Activated CD4-positive, alpha-beta T cell treated with anti-CD3 and anti-CD28 coated beads, Interleukin-10, Interleukin-2, amounts not matched to agents 100 ng/mL and 50 ng/mL, durations not matched to agents 16 hours and 8 hours (primary cell): ENCODE measurements at places on chromosomes 4 and X.

DNA sequence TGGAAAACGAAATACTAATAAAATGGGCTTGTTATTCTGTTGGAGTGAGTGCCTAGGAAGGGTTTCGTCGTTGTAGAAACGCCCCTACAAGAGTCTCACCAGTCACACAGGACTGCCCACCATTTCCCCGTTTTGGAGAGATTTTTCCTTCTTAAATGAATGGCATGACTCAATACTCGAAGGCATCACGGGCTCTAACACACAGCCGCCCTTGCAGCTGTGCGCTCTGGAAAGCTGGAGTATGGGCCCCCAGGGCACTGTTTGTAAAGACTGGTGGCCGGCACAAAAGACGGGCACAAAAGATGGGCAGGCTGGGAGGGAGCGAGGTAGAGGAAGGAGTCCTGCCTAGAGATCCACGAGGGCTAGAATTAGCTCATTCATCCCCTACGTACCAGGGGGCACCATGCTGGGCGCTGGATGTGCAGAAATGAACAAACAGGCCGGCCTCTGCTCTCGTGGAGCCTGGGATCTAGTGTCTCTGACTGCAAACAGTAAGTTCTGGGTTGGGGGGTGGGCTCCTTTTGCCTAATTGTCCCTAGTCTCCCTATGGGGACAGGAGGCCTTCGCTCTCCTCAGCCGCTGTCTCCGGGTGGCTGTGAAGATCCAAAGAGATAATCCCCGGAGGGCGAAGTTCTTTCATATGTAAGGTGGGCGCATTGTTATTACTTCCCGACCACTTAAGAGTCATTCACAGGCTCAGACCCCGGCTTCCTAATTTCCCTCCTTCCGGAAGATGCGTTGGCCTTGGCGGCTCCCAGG lies 1.0 kb upstream of the SFRP2 start:
- no peak for DNase-seq

DNA sequence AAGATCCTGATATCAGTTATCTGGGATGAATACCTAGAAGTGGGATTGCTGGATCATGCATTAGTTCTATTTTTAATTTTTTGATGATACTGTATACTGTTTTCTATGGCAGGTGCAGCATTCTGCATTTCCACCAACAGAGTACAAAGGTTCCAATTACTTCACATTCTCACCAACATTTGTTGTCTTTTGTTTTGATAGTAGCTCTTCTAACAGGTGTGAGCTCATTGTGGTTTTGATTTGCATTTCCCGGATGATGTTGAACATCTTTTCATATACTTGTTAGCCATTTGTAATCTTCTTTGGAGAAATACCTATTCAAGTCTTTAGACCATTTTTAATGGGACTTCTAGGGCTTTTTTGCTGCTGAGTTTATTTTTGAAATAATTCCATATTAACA lies 139.2 kb upstream of the AMOT start:
- DNase-seq, result no peak

DNA sequence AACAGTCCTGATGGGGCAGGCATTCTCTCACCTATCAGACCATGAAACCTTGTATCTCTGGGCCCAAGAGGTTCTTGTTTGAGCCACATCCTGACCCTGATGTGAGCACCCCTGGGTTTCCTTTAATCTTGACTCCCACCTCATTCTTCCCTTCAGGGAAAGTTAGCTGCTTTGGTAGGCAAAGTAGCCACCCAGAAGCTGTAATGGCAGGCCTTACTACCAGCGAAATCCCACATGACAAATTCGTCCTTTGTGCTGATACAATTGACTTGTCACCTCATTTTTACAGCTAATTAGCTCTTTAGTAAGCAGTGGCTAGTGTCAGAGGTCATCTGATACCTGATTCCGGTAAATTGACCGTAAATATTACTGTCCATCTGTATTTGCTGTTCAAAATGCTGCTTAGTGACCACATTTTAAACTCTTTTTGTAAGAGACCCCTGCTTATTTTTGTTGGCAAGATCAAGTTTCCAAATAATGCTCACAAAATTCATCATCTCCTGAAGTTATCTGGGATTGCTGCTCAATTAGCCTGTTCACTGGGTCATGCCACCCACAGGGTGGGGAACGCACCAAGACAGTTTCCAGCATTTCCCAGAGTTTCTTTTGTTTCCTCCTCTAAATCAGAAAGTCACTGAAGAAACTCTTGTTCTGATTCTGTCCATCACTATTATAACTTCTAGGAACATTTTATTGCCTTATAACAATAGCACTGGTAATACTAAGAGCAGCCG lies 329.7 kb downstream of the GPAT3 start:
- no peak for DNase-seq

DNA sequence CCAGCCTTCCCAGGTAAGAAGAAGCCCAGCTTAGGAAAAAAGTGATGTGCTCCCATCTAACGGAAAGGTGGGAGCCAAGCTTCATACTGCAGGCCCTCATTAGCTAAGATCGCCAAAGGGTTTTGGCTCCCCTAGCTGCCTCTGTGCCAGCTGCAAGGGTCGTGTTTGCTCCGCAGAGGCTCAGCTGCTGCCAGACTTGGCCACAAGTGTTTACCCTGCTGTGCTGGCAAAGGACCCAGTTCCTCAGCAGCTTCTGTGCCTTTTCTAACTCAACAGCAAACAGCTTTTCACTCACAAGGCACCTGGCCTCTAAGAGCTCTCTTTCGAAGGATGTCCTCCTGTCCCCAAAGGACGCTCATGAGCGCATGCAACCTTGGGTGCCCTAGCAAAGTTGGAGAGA lies 12.2 kb upstream of the VMA21 start:
- no peak for DNase-seq

GRCh38 chrX:14948691-14949090 lies 75.5 kb downstream of the MOSPD2 start:
- DNase-seq, result no peak

- no peak for DNase-seq
Measured at GRCh38 chr4:38084877-38085711, 124.9 kb downstream of the PTTG2 start.

DNA sequence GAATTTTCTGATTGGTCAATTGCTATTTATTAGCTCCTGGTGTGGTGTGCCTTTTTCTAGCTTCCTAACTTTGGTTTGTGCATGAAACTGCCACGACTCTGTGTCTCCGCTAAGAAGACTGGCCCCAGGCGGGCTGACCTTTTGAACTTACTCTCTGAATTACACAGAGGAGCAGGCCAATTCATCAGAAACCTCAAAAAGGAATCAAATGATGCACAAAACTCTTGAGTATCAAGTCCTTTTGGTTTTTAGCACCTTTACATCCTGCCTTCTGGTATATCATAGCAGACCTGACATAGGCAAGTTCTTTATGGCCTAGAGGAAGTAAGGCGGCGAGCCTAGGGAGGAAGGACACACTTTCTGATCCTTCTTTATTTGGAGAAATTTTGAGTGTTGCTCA lies 17.6 kb downstream of the TKTL1 start:
- DNase-seq, result peak; percentile 64

DNA sequence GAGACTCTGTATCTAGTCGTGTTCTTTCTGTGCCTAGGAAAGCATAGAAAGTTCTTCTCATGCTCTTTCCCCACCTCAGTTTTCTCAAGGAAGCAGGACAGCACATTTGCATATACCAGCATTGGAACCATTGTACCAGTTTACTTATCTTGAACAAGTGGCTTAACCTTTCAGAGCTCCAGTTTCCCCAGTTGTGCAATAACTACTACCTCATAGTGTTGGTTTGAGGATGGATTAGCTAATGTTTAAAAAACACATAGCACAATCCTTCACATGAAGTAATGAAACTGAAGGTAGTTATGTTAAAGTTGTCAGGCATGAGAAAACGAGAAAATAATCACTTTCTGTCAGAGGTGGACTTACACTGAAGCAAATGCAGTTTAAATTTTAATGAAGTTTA lies 92.2 kb upstream of the H2AZ1 start:
- DNase-seq, result no peak

GRCh38 chrX:131975851-131976250 lies 47.3 kb upstream of the STK26 start:
- DNase-seq, result no peak

DNA sequence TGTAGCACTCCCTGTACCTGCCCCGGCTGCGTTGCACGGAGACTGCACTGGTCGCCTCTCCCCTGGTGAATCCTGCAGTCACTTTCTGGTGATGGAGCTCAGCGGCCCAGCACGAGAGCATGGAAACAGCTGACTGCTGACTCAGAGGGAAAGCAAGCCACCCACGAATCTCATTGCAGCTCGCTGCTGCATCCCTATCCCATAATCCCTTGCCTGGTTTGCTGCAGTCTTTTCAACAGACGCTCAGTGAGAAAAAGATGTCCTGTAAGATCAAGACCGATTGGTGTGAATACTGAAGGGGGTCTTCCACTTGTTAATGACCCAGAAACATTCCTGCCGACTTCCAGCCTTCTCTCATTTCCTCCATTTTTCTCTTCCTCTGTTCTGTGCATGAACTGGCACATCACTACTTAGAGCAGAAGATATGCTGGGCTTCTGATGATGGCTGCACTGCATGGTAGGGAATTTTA lies 52.9 kb downstream of the TRIM2 start:
- peak; percentile 69 for DNase-seq

GRCh38 chr4:4338210-4339001 lies 48.4 kb downstream of the ZBTB49 start:
- DNase-seq, result no peak
